ENCODE measurements at places on chromosomes 3 and 15. TPM values are rescaled to one million over a fixed set of nuclear protein-coding genes. Genes with fewer than 3 reads are reported as not detected.
A peak's percentile ranks its signal among the peaks of the same experiment; 100 is the strongest.

DNA sequence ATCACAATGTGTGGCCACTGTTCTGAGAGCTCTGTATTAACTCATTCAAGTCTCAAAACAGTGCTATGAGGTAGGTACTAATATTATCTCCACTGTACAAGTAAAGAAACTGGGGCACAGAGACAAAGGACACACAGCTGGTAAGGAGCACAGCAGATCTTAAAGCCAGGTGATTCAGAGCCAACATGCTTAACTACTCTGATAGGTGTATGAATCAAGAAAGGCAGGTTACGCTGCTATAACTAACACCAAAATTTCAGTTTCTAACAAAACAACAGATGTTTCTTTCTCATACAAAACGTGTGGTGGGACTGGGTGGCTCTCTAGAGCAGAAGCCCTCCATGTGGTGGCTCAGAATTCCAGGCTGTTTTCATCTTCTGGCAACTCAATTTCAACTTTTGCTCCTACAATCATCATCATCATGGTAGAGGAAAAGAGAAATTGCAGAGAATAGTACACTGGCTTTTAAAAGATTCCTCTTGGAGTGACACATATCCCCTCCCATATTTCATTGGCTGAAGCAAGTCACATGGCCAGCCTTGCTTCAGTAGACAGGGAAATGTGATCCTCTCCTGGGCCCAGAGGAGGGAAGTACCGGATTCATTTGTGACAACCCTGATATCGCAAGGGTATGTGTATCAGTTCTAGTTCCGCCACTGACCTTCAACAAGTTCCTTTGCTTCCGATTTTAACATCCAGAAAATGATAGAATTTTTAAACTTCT lies 126.2 kb upstream of the PTX3 start:
- no peaks in the 10 kb centered on the region for H3K36me3 ChIP-seq
- no peak overlapping the region for H3K4me3 ChIP-seq
- no peaks in the 10 kb centered on the region for H3K4me1 ChIP-seq
- H3K27me3 ChIP-seq: peaks cover 3% of the 10 kb centered on the region

- no peaks in the 10 kb centered on the region for H3K27me3 ChIP-seq
- H3K36me3 ChIP-seq: no peaks in the 10 kb centered on the region
- H3K4me1 ChIP-seq: peaks cover 8% of the 10 kb centered on the region
- H3K27ac ChIP-seq: no peak overlapping the region
- no peak overlapping the region for H3K4me3 ChIP-seq
- no peak for DNase-seq
Observed at GRCh38 chr3:9246189-9246588, 3.3 kb downstream of the SRGAP3 start.

GRCh38 chr3:112464264-112464663 lies 35.0 kb downstream of the BTLA start:
- H3K36me3 ChIP-seq: peaks cover 9% of the 10 kb centered on the region
- peaks cover 20% of the 10 kb centered on the region for H3K4me1 ChIP-seq
- no peaks in the 10 kb centered on the region for H3K27me3 ChIP-seq

DNA sequence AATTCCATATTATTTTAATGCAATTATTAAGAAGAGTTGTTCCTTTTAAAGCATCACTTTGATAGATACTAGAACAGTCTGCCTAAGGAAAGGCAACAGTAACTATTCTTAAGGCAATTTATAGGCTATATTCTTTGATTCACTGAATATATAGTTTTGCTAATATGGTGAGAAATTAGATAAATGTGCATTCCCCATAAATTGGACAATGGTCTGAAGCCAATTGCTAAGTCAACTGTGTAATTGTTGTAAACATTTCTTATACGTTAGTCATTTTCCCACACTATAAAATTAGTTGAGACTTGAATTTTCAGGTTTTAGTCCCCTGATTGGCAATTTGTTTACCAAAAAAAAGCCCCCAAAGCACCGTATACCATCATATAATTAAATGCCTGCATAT lies 263.0 kb upstream of the NECTIN3 start:
- H3K27me3 ChIP-seq: no peaks in the 10 kb centered on the region
- no peak for DNase-seq
- no peaks in the 10 kb centered on the region for H3K36me3 ChIP-seq
- H3K4me3 ChIP-seq: no peak overlapping the region
- H3K4me1 ChIP-seq: no peaks in the 10 kb centered on the region

DNA sequence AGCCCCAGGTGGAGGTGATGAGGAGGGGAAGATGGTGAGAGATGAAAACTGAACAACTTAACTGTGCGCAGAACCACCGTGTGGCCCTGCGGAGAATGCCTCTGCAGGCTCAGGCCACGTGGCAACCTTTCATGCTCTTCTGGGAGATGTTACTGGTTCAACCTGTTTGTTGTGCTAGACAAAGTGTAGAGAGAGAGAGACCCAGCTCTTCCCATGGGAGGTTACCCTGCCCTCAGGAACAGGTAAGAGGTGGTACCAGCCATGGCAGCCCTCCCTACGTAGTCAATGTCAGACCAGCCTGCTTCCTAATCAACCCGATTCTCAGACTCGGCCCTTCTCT lies 37.0 kb upstream of the HACD2 start:
- H3K36me3 ChIP-seq: no peaks in the 10 kb centered on the region
- H3K27ac ChIP-seq: no peak overlapping the region
- H3K27me3 ChIP-seq: peaks cover 2% of the 10 kb centered on the region
- no peak overlapping the region for H3K4me3 ChIP-seq
- DNase-seq: no peak

- no peaks in the 10 kb centered on the region for H3K27me3 ChIP-seq
- DNase-seq: no peak
- peaks cover 8% of the 10 kb centered on the region for H3K36me3 ChIP-seq
- no peak overlapping the region for H3K4me3 ChIP-seq
- H3K27ac ChIP-seq: no peak overlapping the region
Observed at GRCh38 chr3:132645058-132645457, 14.6 kb downstream of the ACAD11 start.

GRCh38 chr3:115348951-115349745 lies 202.1 kb upstream of the ZBTB20 start:
- no peaks in the 10 kb centered on the region for H3K36me3 ChIP-seq
- no peaks in the 10 kb centered on the region for H3K4me1 ChIP-seq
- no peak for DNase-seq
- H3K27me3 ChIP-seq: no peaks in the 10 kb centered on the region
- H3K27ac ChIP-seq: no peak overlapping the region
- no peak overlapping the region for H3K4me3 ChIP-seq

DNA sequence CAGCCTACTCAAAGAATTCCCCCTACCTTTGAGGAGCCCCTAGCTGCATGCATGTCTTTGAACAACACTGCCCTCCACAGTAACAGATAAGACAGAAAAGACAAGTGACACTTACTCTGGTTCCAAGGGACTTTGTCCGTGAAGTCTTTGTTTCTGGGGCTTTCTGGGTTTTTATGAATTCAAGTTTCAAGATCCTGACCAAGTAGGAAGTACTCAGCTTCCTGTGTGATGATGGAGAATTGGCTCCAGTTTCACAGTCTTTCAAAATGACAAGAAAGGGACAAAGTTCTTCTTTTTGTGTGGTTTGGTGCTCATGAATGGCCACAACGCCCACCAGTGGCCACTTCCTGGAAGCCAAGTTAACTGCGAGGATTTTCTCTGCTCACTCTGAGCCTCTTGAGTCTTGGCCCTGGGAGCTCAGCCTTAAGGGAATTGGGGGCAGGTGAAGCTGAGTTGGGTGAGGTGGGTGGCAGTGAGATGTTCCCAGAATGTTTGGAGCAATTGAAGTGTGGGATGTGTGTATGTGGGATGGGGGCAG lies at the start of gene CCR1:
TSS of gene CCR1 (minus strand) at position 147 of the 538 bp plus-strand sequence. CDS start 4,000 bp downstream, outside the sequence.
- no peaks in the 10 kb centered on the region for H3K27me3 ChIP-seq
- no peak within 1 kb of the TSS for H3K4me3 ChIP-seq
- DNase-seq: peak; percentile 33
- H3K27ac ChIP-seq: peak within 1 kb of the TSS; percentile 48
- peaks cover 7% of the 10 kb centered on the region for H3K4me1 ChIP-seq

DNA sequence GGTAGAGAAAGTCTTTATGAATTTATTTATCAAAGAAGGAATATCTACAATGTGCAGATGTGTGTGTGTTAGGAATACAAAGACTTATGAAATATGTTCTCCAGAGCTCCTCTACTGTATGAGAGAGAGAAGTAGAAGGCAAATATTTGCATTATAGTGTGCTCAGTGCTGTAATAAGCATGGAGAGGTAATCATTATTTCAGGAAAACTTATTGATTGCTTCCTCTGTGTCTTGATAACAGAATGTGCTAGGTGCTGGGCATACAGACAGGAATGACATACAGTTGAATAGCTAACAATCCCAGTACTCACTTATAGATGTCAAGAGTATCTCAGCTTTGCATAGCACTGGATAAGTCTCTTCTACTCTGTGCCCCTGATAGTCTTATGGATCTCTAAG lies 30.2 kb downstream of the ATG7 start:
- no peak overlapping the region for H3K27ac ChIP-seq
- no peak overlapping the region for H3K4me3 ChIP-seq
- no peaks in the 10 kb centered on the region for H3K27me3 ChIP-seq
- H3K36me3 ChIP-seq: peaks cover 9% of the 10 kb centered on the region
- no peaks in the 10 kb centered on the region for H3K4me1 ChIP-seq
- DNase-seq: no peak

- no peaks in the 10 kb centered on the region for H3K36me3 ChIP-seq
- DNase-seq: no peak
- peak overlapping the region; percentile 76 for H3K27ac ChIP-seq
Observed at GRCh38 chr15:26081758-26082220, 218.7 kb upstream of the ATP10A start.

- no peak overlapping the region for H3K27ac ChIP-seq
- DNase-seq: no peak
- no peaks in the 10 kb centered on the region for H3K27me3 ChIP-seq
- no peaks in the 10 kb centered on the region for H3K4me1 ChIP-seq
- no peak overlapping the region for H3K4me3 ChIP-seq
Observed at GRCh38 chr3:58299839-58300516, 6.1 kb upstream of the RPP14 start.

- H3K4me1 ChIP-seq: peaks cover 29% of the 10 kb centered on the region
- H3K27ac ChIP-seq: no peak overlapping the region
- no peaks in the 10 kb centered on the region for H3K27me3 ChIP-seq
- no peak for DNase-seq
- no peaks in the 10 kb centered on the region for H3K36me3 ChIP-seq
- no peak overlapping the region for H3K4me3 ChIP-seq
Observed at GRCh38 chr15:99455789-99456160, 110.0 kb upstream of the MEF2A start.

- DNase-seq: no peak
- no peaks in the 10 kb centered on the region for H3K4me1 ChIP-seq
- H3K27ac ChIP-seq: no peak overlapping the region
- no peak overlapping the region for H3K4me3 ChIP-seq
- no peaks in the 10 kb centered on the region for H3K36me3 ChIP-seq
Observed at GRCh38 chr3:142963234-142963515, 299 bp downstream of the PAQR9 start.

DNA sequence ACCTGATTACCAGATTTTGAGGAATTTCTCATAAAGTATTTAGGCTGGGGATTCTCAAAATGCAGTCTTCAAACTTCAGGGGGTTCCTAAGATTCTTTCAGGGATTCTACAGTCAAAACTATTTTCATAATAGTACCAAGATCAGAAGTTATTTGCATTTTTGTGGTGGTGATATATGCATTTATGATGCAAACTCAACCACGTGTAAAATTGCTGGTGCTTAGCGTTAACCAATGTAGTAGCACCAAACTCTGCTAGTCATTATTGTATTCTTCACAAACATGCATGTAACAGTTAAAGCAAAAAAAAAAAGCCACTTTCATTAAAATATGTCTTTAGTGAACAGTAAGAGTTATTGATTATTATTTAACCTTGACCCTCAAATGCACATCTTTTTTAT lies 274.9 kb upstream of the DNAJC19 start:
- H3K4me1 ChIP-seq: no peaks in the 10 kb centered on the region
- no peak overlapping the region for H3K27ac ChIP-seq
- H3K4me3 ChIP-seq: no peak overlapping the region
- DNase-seq: no peak
- H3K27me3 ChIP-seq: no peaks in the 10 kb centered on the region
- no peaks in the 10 kb centered on the region for H3K36me3 ChIP-seq

DNA sequence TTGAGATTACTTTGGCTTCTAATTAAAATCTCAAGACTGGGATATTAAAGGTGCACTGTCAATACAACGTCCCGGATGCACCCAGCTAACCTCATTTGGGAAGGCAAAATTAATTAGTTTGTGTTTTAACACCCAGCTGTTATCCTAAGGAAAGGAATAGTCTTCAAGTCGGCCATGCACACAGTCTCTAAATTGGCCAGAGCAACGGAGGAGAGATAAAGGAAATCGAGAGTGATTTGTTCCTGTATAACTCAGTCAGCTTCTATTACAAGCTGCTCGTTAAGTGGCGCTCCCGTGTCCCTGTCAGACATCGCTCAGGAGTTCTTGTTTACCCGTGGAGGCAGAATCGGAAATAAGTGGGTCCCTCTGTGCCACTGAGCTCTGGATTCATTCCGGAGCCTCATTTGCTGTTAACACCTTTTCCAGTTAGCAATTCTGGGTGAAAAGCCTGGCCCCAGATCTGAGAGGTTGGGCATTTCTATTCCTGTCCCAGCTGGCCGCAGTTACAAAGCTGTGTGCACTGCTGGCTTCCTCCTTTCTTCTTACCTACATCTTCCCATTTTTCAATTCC lies 63.9 kb downstream of the ST8SIA2 start:
- H3K27ac ChIP-seq: no peak overlapping the region
- no peaks in the 10 kb centered on the region for H3K4me1 ChIP-seq
- DNase-seq: no peak
- peaks cover 10% of the 10 kb centered on the region for H3K27me3 ChIP-seq

GRCh38 chr3:54900838-54901591 lies 26.8 kb downstream of the LRTM1 start:
- no peaks in the 10 kb centered on the region for H3K36me3 ChIP-seq
- H3K4me3 ChIP-seq: no peak overlapping the region
- H3K4me1 ChIP-seq: no peaks in the 10 kb centered on the region
- DNase-seq: no peak

DNA sequence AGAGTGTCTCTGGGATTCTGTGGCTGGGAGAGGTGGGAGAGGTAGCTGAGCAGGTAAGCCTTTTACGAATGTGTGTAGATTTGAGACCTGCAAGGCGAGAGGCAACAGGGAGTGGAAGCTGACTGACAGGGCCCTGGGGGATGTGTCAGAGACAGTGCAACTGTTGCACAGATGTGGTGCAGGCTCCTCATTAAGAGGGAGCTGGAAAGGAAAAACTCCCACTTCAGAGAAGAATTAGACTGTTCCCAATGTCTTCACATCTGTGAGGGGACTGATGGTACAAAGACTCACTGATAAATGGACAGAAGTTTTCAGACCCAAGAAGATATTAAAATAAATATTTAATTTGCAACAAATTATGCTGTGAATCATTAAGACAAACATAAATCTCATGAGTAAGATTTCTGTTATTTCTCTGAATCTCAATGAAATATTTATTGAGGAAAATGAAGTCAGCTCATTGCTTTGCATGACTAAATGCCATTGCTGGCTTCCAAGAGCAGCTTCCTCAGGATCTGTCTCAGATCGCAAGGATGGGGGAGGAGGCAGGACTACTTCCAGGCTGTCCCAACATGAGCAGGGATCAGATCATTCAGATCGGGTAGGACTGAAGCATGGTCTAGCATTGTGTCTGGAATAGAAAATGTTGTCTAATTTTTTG lies 127.3 kb upstream of the ROPN1 start:
- peaks cover 10% of the 10 kb centered on the region for H3K27me3 ChIP-seq
- no peaks in the 10 kb centered on the region for H3K4me1 ChIP-seq
- H3K27ac ChIP-seq: no peak overlapping the region
- no peak for DNase-seq
- H3K36me3 ChIP-seq: no peaks in the 10 kb centered on the region

GRCh38 chr15:38029736-38030135 lies 95.3 kb downstream of the TMCO5A start:
- no peaks in the 10 kb centered on the region for H3K36me3 ChIP-seq
- no peaks in the 10 kb centered on the region for H3K27me3 ChIP-seq
- H3K4me3 ChIP-seq: no peak overlapping the region

The CEMIP gene
- 1.2 TPM for total RNA-seq

The PARP3 gene
- total RNA-seq: 12.4 TPM

The KAT2B gene
- total RNA-seq: 69.0 TPM

The FLNB gene
- 37.9 TPM for total RNA-seq

The HACL1 gene
- 38.0 TPM for total RNA-seq

The LYSMD2 gene
- 30.5 TPM for total RNA-seq

The GOLGA8N gene
- 8.9 TPM for total RNA-seq
